Left lobe of liver (tissue), 2 donors: ENCODE measurements at places on chromosomes 5 and 9.
A peak's percentile ranks its signal among the peaks of the same experiment; 100 is the strongest.

- no peak for DNase-seq
Measured at GRCh38 chr9:115847216-115847615, 306.4 kb upstream of the PAPPA start.

GRCh38 chr5:81363093-81363871 lies 30.7 kb downstream of the ACOT12 start:
- DNase-seq = peak; percentile 77

DNA sequence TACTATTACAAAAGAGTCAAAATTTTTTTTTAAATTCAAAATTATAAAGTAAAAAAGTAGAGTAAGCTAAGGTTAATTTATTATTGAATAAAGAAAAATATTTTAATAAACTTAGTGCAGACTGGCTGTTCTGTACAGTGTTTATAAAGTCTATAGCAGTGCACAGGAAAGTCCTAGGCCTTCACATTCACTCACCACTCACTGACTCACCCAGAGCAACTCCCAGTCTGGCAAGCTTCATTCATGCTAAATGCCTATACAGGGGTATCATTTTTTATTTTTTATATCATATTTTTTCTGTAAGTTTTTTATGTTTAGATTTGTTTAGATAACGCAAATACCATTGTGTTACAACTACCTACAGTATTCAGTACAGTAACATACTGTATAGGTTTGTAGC lies 700.7 kb upstream of the GRAMD2B start:
- DNase-seq = no peak

DNA sequence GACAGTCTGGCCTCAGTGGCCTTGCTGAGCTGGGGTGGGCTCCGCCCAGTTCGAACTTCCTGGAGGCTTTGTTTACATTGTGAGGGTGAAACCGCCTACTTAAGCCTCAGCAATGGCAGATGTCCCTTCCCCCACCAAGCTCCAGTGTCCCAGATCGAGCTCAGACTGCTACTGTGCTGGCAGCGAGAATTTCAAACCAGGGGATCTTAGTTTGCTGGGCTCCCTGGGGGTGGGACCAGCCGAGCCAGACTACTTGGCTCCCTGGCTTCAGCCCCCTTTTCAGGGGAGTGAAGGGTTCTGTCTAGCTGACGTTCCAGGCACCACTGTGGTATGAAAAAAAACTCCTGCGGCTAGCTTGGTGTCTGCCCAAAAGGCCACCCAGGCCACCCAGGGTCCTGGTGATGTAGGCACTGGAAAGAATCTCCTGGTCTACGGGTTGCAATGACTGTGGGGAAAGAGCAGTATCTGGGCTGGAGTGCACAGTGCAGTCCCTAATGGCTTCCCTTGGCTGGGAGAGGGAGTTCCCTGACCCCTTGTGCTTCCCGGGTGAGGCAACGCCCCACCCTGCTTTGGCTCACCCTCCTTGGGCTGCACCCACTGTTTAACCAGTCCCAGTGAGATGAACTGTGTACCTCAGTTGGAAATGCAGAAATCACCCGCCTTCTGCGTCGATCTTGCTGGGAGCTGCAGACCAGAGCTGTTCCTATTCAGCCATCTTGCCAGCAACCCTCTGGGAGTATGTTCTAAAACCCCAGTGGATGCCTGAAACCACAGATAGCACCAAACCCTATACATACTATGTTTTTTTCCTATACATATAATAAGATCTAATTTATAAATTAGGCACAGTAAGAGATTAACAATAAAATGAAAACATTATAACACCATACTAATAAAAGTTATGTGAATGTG lies 95.5 kb downstream of the TMEM161B start:
- DNase-seq = no peak

- DNase-seq = no peak
Measured at GRCh38 chr5:68746220-68746619, 347.6 kb upstream of the SLC30A5 start.

DNA sequence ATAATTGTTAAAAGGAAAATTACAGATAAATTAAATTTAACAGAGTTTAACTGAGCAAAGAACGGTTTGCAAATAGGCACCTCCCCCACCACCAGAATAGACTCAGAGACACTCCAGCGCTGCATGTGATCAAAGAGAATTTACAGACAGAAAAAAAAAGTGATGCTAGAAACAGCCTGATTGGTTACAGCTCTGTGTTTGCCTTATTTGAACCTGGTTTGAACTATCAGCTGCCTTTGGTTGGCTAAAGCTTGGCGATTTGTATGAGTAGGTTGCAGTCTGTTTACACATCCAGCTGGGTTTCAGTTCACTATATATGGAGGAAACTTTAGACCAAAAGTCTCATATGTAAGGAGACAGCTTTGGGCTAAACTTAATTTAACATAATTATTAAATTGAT lies 249.1 kb downstream of the ENC1 start:
- no peak for DNase-seq

- DNase-seq = no peak
Measured at GRCh38 chr9:123276551-123276950, 8.2 kb upstream of the STRBP start.

DNA sequence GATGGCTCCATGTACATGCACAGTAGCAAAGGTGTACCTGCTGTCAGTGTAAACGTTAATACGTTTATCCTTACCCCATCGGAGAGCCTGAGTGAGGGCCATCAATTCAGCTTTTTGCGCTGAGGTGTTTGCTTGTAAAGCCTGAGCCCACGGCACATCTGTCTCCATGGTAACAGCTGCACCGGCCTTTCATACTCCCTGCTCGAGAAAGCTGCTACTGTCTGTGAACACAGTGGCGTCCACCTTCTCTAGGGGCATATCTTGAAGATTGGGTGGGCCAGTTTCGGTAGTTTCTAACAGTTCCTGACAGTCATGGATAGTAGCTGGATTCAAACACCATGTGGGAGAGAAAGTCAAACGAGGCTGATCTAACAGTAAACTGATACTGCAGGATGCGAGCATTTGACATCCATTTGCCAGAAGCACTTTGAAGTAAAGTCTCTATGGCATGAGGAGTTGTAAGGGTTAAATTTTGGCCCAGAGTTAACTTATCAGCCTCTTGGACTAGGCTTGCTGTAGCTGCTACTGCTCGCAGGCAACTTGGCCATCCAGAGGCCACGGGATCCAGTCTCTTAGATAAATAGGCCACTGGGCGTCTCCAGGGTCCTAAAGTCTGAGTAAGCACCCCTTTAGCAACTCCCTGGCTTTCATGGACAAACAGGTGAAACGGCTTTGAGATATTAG lies 21.0 kb upstream of the RHOBTB3 start:
- DNase-seq = peak; percentile 55

GRCh38 chr9:94557376-94557775 lies 2.5 kb downstream of the PCAT7 start:
- no peak for DNase-seq

GRCh38 chr5:35920890-35921289 lies 17.5 kb downstream of the CAPSL start:
- DNase-seq = no peak

- no peak for DNase-seq
Measured at GRCh38 chr5:107555425-107556090, 115.2 kb downstream of the EFNA5 start.

DNA sequence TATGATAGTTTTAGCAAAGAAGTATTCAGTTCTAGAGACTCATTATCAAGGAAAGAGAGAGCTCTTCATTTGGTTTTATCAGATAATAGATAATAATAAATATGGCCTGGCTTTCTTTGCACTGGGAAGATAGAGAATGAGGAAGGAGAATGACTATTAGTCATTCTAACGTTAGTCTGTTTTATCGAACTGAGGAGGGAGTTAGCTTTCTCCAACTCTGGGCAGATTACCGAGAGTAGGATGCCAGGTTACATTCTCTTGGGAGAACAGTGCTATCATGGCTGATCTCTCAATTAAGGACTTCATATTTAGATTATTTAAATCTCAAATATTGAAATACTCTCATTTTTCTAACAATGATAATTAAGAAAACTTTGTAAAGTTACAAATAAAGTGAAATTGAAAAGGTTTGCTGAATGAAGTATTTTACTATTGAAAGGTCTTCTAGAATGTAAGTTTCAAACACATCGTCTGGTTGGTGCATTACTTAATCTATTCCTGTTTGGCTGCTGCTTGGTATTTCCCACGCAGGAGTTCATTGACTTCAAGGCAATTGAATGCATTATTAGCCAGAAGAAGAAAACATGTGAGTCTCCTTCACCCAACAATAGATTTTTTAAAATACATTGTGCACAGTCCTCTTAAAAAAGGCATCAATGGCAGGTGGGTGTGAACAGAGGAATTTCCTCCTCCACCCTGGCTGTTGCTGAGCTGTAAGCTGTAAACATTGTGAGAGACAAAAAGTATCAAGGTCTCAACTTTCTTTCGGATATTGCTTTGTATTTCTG lies 140.8 kb downstream of the C9orf152 start:
- no peak for DNase-seq

DNA sequence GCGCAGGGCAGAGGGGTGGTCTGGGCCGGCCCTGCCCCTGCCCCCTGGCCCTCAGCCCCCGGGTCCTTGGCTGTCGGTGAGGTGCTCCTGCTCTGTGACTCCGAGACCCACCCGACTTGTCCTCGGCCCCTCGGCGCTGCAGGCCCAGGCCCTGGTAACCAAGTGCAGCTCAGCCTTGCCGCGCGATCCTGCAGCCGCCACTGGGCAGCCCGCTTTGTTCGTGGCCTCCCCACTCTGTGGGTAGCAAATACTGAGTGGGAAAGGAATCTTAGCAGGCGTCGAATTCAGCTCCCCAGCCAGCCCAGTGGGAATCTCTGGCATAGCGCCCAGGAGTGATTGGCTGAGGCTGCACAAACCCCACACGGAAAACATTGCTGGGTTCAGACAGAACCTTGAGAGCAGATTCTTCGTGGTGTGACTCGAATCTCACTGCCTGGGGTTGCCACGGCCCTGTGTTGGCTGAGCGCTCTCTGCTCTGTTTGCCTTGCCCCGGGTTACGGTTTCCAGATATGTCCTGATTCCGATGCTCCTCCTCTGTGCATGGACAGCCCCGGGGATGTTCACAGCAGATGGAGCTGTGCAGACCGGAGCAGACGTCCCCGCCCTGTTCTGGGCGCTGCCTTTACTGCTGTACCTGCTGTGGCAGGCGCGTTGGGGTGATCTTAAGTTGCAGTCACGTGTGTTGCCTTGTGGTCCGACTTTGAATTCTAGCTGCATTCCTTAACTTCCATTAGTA lies 13.4 kb upstream of the EXOC3 start:
- no peak for DNase-seq

- no peak for DNase-seq
Measured at GRCh38 chr5:78611126-78611605, 37.4 kb downstream of the LHFPL2 start.

DNA sequence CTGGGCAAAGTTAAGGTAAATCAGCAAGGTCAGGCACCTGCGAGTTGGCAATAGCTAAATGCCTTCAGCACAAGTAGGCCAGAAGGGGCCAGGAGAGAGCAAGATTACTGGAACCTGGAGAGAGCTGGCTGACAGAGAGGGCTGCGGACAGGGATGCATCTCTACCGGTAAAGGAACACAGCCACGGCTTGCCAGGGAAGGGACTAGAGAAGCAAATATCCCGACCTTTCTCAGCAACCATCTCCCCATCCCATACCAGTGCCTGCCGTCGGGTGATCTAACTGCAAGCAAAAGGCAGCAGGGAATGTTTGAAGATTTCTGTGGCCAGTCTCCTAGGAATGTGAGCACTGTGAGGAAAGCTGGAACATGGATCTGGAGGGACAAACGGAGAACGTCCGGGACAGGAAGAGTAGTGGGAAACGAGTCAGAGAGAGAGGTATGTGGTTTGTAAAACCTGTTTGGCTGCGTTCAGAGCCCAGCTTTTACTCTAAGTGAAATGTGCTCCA lies 15.9 kb upstream of the ABLIM3 start:
- peak; percentile 59 for DNase-seq

- no peak for DNase-seq
Measured at GRCh38 chr9:69949396-69949795, 94.3 kb upstream of the MAMDC2 start.

- DNase-seq = no peak
Measured at GRCh38 chr5:103941596-103941995, 379.0 kb upstream of the NUDT12 start.

- DNase-seq = no peak
Measured at GRCh38 chr5:131684051-131684450, 49.0 kb upstream of the RAPGEF6 start.

DNA sequence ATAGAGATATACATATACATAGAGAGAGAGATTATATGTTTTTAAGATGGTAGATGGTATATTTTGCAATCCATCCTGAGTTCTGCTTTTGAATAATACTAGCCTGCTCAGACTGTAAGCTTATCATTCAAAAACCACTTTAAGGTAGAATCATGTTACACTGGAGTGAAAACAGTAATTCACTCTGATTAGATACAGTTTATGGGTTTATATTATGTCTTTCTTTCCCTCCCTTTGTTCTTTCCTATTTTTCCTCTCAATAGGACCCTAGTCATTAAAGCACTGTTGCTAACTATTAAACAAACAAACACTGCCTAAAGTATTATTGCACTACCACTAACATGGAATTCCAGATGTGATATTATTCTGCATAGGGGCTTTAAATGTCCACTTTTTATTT lies 202.0 kb downstream of the ADAMTSL1 start:
- DNase-seq = no peak

DNA sequence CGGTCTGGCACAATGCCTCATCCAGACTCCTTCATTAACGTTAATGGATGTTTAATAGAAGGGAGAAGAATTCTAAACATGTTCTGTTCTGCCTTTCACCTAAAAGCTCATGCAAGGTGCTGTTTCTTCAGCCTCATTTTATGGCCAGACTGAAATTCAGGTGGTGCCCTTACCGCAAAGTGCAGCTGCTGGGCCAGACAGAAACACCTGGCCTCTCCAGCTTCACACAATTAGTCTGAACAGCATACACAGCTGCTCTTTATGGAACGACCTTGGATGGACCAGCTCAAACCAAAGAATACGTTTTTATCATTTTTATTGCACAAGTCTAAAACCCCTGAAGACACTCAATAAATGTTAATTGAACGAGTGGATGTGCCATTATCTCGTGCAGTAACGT lies 4.6 kb downstream of the SNCAIP start:
- DNase-seq = no peak

DNA sequence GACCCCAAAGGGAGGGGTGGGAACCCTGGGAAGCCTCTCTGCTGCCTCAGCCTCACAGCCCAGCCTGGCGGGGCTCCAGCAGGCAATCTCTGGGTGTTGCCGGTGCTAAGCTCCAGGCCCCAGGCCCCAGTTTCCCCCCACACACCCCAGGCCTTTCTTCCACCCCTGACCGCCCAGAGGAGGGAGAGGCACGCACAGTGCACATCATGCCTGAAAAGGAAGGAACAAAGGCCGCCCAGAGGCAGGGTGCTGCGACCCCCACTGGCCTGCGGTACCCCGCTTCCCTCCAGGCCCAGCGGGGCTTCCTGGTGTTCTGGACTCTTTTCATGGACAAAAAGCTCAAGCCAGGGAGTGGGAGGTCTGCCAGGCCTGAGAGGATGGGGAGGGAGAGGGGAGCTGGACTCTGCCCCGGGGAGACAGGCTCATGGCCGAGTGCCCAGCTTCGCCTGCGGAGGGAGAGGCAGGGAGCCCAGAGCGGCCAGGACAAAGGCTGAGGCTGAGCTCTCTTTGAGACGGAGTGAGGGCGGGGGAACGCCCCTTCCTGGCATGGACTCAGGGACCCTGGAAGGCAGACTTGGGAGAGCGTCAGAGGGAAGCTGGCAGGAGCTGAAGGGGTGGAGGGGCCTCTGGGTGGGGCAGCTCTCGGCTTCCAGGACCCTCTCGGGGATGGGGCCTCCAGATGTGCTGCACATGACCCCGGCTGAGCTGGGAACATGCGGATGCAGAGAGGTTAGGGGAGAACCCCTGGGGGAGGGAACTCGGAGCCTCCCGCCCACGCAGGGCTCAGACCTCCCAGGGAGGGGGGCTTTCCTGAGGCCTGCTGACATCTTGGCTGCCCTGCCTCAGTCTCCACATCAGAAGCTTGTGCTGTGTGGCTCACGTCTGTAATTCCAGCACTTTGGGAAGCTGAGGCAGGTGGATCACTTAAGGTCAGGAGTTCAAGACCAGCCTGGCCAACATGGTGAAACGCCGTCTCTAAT lies 1.8 kb upstream of the ENTPD2 start:
- peak; percentile 97 for DNase-seq
